Bronchial epithelial cell (primary cell): ENCODE measurements at places on chromosomes 7 and 10. TPM values are rescaled to one million over a fixed set of nuclear protein-coding genes. Genes with fewer than 3 reads are reported as not detected.

DNA sequence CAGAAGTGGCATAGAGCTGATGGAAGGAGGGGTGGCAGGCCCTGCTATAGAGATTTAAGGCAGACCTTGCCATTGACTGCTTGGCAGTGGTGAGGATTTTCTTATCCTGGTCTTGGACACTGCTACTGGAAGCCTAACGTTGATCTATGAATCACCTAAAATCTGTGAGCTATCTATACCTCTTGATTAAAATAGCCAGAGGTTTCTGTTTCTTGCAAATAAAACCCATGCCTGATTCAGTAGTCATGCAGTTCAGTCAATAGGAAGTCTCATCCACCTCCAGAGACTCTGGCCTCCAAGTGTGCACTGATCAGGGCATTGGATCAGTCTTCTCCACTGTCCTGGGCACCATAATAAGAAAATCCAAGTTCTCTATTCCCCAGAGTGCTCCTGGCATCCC lies 286.5 kb downstream of the PTEN start:
- DNase-seq: peak; percentile 65

DNA sequence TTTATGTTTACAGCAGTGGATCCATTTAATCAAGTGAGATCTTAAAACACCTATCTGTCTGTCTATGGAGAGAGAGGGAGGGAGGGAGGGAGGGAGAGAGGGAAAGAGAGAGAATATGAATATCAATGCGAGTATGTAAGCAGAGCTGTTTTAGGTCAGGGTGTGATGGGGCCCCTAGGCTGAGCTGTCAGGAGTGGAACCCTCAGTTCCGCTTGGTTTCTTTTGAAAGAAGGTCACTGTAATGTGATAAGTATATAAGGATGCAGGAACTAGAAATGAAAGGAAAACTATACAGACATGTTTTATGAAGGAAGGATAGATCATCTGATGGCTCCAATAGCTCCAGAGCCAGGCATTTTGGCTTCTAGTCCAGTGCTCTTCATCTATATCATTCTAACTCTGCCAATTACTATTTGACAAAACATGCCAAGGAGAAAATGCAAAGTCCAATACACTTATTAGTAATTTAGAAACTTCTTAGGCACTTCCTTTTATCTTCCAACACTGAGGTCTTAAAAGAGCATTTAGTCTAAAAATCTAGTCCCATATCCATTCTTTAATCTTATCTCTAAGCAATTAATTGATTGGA lies 70.3 kb downstream of the NRCAM start:
- DNase-seq: no peak

The KNDC1 gene
- under 0.01 TPM in 2 replicates for total RNA-seq

The OPN1SW gene
- not detected in 2 replicates for total RNA-seq

The AKR1D1 gene
- under 0.01 TPM in 1 of 2 replicates, not detected in the other for total RNA-seq

The MMD2 gene
- total RNA-seq: not detected in 2 replicates

The NUTM2D gene
- 2.4 and 6.1 TPM in 2 replicates for total RNA-seq
